ENCODE measurements at places on chromosomes 2 and 18. TPM values are rescaled to one million over a fixed set of nuclear protein-coding genes. Genes with fewer than 3 reads are reported as not detected.

The KIF1A gene
- 1.0 TPM for total RNA-seq

The TEKT4 gene
- not detected for total RNA-seq

The SP140 gene
- 92.8 TPM for total RNA-seq

The CRYGC gene
- total RNA-seq, result not detected

The MEP1B gene
- 0.26 TPM for total RNA-seq

The RGPD4 gene
- 0.13 TPM for total RNA-seq

The VIT gene
- total RNA-seq, result not detected

All from spleen (tissue), 13 donors.